ENCODE measurements at places on chromosomes 3 and 15.
A peak's percentile ranks its signal among the peaks of the same experiment; 100 is the strongest.

DNA sequence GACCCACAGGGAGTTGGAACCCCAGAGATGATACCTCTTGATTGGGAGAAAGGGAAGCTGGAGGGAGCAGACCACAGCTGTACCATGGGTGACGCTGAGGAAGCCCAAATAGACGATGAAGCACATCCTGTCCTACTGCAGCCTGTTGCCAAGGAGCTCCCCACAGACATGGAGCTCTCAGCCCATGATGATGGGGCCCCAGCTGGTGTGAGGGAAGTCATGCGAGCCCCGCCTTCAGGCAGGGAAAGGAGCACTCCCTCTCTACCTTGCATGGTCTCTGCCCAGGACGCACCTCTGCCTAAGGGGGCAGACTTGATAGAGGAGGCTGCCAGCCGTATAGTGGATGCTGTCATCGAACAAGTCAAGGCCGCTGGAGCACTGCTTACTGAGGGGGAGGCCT is 201.1 kb downstream of the AKAP13 start:
- no peak for DNase-seq

DNA sequence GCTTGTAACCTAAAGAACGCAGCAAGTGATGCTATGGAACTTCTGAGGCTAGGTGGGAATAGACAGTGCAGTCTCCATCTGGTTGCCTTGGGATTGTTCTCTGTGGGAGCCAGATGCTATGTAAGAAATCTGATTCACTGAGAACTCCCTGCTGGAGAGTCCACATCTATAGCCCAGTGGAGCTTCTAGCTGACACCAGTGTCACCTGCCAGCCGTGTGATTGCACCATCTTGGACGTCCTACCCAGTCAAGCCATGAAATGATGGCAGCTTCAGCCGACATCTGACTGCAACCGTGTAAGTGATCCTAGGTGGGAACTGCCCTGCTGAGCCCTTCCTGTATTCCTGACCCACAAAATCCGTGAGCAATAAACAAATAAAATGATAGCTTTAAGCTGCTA is 12.4 kb upstream of the FYCO1 start:
- no peak for DNase-seq

DNA sequence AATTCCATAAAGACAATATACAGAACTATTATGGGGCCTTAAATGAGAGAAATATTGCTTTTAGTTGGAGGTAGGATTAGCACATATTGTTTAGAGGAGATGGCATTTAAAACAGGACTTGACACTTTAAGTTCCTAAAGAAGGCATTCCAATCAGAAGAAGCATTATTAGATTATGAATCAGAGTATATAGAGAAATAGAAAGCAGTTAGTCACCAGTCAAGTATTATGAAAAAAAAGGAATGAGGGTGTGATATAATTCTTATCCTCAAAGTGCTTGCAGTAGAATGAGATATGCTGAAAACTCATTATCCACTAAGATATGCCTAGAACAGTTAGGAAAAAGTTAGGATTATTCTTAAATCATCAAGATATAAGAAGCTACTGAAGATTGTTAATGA is 456.2 kb downstream of the ZNF385D start:
- peak; percentile 61 for DNase-seq

- no peak for DNase-seq
Observed at GRCh38 chr15:66131831-66132230, 121.7 kb downstream of the MEGF11 start.

DNA sequence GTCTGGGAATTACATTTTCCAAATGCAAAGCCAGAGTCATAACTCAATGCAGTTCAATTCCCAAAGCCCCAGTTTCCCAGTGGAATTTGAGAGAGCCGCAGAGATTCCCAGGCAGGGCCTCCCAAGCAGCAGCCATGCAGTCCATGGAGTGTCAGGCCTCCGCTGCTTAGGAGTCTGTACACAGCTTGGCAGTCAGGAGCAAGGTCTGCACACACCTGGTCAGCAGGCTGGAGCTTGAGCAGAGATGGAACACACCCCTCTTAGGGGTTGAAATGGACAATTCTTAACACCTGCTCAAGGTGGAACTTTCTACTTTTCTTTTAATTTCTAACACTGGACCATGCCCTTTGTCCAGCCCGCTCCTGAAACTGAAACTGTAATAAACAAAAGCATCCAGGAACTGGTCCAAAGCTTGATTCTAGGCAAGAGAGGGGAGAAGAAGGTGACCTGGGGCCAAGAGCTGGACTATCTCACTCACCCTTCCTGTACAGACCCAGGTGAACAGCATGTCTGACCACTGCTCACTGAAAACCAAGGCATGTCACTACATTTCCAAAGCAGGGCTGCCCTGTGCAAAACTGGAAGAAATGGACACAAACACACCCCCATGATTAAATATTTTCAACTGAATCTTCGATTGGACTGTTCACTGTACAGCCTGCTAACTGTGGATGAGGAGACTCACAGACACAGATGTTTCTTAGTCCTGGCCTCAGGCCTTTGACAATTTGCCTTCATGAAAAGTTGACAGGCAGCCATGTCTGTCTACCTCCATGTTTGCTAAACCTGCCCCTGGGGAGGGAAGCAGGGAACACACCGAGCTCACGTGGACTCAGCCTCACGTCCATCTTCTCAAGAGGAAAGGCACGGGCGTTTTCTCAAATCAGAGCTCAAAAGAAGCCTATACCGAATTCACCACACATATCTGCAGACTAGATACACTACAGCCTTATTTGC is 48.6 kb upstream of the DUSP7 start:
- no peak for DNase-seq

DNA sequence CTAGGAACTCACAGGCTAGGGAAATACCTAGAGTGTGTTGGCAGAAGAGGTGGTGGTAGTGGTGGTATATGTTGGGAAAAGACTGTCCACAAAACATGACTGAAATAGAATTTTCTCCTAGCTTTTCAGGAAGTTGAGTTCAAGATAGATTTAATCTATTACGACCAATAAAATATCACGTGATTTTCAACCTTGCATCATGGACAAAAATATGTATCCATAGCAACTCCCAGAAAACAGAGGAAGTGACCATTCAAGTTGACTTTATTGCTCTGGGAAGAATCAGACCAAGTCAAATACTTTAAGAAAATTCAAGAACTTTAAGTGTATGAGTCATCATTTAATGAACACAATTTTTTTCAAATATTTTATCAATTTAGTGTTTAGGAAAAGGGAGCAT is 347.0 kb upstream of the ZNF385D start:
- no peak for DNase-seq

DNA sequence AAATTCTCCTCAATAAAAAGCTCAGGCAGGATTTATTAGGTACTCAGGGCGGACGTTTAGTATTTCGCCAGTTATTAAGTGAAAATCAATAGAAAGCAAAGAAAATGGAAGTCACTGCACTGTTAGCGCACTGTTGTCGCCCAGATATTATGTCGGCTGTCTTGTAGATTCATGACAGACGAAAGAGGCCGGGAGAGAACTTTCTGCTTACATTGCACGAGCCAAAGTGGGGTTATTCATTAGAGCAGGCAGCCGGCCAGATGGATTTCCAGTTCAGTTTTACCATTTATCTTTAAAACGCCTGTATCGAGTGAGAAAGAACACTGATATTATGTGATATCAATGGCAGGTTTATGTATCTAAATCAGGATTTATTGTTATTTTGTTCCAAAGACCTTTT is 866.0 kb upstream of the NR2F2 start:
- DNase-seq: no peak

GRCh38 chr15:47398594-47398993 is 318.7 kb upstream of the SEMA6D start:
- no peak for DNase-seq

DNA sequence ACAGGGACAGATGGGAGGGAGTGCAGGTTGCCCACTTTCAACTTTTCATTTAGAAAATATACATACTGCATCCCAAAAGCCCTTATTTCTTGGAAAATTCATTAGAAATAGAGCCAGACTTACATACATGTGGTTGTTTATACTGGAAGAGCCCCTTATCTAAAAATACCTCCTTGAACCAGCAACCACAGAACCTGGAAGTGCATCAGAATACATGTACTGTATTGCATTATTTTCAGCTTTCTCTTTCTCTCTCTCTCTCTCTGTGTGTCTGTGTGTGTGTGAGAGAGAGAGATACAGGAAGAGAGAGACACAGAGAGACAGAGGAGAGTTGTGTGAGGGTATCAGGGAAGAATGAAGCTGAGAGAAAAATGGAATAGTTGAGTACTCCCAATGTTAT is 29.5 kb upstream of the LSAMP start:
- peak; percentile 27 for DNase-seq

DNA sequence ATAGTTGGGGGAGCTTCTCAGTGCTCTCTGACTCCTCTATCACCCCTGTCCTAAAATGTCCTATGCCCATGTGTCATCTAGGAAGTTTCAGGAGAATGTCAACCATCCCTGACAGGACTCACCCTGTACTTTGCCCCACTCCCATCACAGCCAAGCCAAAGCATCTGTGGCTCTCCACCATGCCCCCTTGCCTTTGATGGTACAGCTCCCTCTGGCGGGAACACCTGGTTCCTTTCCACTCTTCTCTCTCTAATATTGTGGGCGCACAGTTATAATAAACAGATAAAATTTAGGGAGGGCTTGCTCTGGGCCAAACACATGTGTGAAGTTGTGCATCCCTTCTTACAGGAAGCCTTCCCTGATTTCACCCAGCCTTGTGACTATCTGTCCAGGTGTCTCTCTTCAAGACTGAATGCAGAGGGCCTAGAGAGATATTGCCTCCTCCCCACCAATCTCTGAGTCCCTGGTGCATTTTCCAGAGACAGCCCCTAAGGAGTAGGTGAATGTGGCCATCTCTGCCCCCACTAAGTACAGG is 62.8 kb downstream of the ISG20 start:
- no peak for DNase-seq

- DNase-seq: peak; percentile 46
Observed at GRCh38 chr3:190252080-190252479, 70.2 kb downstream of the CLDN1 start.

GRCh38 chr3:108097322-108098002 is 6.6 kb upstream of the CD47 start:
- DNase-seq: no peak

DNA sequence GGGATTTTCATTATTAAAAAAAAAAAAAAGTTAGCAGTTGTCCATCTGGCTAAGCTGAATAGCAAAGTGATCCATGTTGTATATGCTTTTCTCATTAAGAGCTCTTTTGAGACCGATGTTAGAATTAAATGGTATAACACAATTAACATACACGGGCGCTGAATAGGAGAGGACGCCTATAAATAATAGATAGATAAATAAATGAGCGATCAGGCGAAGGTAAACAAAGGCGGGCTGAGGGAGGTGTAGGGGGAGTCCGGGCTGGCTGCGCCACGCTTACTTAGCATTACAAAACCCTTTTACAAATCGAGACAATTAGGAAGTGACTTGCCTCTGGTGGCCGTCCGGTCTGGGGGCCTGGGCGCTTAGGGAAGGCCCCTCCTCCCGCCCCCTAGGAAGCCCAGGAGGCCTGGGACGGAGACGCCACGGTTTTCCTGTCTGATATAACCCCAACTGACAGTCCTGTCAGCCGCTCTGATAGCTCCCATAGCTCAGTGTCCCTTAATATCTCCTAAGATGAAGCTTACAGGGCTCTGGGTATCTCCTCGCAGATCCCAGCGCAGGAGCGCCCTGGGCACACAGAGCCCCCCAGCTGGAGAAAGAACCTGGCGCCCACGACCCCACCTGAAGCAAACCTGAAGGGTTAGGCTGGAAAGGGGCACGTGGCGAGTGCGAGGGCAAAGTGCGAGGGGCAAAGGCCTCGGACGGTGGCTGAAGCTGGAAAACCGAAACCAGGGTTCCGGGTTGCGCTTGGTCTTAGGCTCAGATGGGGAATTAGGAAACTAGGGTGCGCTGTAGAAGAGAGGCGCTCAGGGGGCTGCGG is 3.6 kb downstream of the SOX14 start:
- DNase-seq: no peak

GRCh38 chr3:193702967-193703366 is 110.0 kb downstream of the OPA1 start:
- DNase-seq: peak; percentile 45

GRCh38 chr3:157856078-157856939 is 249.9 kb downstream of the SHOX2 start:
- no peak for DNase-seq

GRCh38 chr15:50150851-50151250 is 31.1 kb upstream of the SLC27A2 start:
- no peak for DNase-seq
